ENCODE measurements at places on chromosomes 3 and 15.

GRCh38 chr3:69079269-69080159 lies 651 bp downstream of the UBA3 start:
- DNase-seq = peak; percentile 54

GRCh38 chr15:39788108-39788507 lies 5.5 kb upstream of the FSIP1 start:
- DNase-seq = no peak

GRCh38 chr15:57570340-57570739 lies 21.4 kb upstream of the MYZAP start:
- DNase-seq = no peak

DNA sequence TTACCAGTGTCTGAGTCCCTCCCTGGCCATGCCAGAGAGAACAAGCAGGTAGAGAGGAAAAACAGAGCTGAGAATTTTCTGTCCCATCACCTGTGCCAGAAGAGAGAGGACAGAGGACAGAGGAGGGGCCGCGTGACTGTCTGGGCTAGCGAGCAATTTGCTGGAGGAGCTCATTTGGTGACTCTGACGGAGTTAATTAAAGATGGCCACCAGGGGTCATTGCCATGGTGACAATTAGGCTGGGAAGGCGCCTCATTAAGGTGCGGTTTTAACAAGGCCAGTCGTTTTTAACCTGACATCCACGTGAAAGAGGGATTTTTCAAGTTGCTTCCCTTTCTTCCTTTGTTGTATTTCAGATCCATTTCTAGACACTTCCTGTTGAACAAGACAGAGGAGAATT lies 72.4 kb downstream of the RHCG start:
- DNase-seq = no peak

- no peak for DNase-seq
Measured at GRCh38 chr3:46097691-46098241, 70.5 kb upstream of the XCR1 start.

DNA sequence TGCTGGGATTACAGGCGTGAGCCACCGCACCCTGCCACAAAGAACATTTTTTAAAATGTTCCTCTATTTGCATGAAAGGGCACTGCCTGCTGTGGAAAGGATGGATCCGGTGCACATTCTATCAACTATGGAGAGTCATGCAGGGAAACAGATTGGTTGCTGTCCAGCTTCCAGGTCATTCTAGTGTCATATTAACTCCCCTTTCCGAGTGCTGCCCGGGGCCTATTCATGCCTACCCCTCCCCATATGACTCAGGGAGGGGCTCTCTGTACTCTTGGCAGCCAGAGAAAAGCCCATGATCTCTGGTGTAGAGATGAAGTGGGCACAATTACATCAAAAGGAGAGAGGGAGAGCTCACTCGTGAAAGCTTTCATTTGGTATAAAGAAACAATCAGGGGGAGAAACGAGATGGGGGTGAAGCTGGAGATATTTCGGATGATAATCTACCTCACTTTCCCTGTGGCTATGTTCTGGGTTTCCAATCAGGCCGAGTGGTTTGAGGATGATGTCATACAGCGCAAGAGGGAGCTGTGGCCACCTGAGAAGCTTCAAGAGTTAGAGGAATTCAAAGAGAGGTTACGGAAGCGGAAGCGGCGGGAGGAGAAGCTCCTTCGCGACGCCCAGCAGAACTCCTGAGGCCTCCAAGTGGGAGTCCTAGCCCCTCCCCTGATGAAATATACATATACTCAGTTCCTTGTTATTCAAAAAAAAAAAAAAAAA lies 16.1 kb upstream of the AHSG start:
- no peak for DNase-seq

- DNase-seq = no peak
Measured at GRCh38 chr3:52910823-52911222, 13.5 kb upstream of the STIMATE start.

DNA sequence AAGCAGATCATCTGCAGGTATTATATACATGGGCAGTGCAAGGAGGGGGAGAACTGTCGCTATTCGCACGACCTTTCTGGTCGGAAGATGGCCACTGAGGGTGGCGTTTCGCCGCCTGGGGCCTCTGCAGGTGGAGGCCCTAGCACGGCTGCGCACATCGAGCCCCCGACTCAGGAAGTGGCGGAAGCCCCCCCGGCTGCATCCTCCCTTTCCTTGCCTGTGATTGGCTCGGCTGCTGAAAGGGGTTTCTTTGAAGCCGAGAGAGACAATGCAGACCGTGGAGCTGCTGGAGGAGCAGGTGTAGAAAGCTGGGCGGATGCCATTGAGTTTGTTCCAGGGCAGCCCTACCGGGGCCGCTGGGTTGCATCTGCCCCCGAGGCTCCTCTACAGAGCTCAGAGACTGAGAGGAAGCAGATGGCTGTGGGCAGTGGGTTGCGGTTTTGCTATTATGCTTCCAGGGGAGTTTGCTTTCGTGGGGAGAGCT lies 639 bp downstream of the MKRN3 start:
- DNase-seq = no peak

- no peak for DNase-seq
Measured at GRCh38 chr3:119555309-119555735, 4.1 kb downstream of the CD80 start.

DNA sequence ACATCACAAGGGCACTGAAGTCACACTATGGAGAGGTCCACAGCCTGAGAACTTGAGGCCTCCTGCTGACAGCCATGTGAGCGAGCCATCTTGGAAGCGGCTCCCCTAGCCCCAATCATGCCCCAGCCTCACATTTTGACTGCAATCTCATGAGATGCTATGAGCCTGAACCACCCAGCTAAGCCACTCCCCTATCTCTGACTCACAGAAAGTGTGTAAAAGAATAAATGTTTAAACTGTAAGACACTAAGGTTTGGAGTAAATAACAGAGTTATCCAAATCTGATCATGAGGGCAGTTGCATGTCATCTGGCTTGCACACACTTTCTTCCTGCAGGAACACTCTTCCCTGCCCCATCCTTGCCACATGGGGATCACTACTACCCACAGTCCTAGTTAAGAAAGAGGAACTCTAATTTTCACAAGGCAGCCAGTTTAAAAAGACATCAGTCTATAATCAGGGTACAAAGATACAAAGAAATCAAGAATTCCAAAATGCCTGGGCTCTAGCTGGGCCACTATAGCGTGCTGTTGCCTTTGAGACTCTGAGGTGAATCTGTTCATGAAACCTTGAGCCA lies 494.2 kb downstream of the FOXP1 start:
- no peak for DNase-seq

DNA sequence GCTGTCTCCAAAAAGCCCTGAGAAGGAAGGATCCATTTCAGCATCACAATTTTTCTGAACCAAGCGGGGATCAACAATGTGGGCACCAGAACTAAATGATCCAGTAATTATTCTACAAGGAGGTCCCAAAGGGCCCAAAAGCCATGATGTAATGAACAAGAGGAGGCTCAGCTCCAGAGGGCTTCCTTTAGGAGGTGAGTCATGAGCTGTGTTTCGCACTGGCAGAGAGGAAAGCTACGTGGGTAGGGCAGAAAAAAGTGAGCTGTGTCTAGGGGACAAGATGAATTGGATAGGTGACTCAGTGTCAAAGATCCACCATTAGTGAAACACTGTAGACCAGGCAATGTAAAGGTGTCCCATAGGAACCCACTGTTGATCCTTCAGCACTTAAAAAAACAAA lies 113.4 kb downstream of the RORA start:
- DNase-seq = no peak

- DNase-seq = no peak
Measured at GRCh38 chr3:62777130-62777529, 98.1 kb downstream of the CADPS start.

GRCh38 chr3:71330505-71330904 lies 253.0 kb downstream of the FOXP1 start:
- no peak for DNase-seq

DNA sequence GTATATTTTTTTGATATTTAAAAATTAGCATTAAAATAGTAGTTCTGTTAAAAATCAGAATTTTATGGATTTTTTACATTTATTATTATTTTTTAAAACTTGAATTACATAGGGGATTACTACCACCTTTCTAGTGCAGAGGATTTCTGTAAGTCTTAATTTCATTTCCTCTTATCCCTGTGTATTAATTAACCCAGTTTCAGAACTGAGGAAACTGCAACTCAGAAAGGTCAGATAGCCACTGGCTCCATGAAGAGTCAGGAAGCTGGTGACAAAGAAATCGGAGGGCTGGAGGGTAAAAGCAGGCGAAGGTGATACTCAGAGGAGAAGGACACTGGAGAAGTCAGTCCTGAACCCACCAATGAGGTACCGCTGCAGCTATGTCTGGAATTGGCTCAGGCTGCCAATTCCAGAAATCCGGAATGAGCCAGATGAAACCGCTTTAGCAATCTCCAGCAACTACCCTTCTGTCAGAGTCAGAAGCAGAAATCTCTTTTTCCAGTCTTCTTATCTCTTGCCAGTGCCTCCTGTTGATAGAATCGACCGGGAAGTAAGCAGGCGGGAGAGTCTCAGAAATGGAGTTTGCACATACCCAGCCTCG lies 308.5 kb downstream of the SV2B start:
- no peak for DNase-seq

- no peak for DNase-seq
Measured at GRCh38 chr3:54877730-54878129, 50.1 kb downstream of the LRTM1 start.

- DNase-seq = no peak
Measured at GRCh38 chr15:65611888-65612615, 1.1 kb upstream of the INTS14 start.
